ENCODE measurements at places on chromosomes 7 and 10.

- DNase-seq: no peak
These were observed 943.8 kb downstream of the TYW1 start for GRCh38 chr7:67940400-67940799.

- DNase-seq: no peak
These were observed 132.9 kb downstream of the OAT start for GRCh38 chr10:124285587-124286527.

DNA sequence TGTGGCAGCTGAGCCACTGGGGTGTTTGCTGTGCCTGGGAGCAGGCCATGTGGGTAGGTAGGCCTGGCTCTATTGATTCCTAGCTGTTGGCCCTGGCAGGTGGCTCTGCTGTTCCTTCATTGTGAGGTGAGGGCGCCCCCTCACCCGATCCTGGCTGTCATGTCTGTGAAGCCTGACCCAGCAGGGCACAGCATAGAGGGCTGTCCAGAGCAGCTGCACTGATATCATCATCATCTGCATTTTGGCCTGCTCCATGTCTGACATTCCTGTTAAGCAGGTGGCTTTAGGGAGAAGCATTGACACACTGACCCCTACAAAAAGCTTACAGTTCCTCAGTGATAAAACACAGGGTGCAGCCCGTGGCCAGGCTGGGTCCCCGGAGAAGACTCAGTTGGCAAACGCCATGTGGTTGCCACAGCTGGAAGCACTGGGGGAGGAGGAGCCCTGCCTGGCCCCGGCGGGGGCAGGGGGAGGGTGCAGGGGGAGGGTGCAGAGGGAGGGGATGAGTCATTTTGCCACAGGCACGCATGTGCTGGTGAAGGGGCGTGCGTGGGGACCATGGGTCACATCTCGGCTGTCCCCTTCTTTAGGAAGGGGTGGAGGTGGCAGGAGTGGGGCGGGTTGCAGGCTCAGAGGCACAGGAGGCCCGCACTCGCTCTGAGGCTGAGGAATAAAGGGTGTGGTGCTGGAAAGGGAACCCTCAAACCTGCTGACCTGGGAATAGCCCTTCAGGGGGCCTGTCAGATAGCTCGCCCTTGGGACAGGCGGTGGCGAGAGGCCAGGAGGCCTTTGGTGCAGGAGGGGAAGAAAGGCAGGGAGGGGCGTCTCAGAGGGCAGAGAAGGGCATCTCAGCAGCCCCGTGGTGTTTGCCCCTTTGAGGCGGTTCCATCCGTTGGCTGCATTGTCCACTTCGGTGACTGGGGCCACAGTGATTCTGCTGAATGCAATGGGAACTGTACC, 31.6 kb downstream of the IKZF1 start:
- DNase-seq: no peak

DNA sequence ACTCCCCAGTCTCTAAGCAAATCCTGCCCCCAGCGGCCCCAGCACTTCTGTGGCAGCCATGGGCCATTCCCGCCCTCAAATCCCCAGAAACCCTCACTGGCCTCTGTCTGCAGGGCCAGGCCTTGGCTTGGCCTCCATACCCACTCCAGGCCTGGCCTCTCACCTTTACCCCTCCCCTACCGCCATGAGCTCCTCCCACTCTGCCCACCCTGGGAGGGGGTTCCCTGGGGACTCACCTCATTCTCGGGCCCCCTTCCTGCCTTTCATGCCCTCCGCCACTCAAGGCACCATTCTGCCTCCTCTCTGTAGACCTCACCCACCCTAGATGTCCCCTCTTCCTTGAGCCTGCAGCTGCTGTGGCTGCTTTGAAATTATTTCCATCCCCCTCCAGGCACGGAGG, 41.0 kb downstream of the PRF1 start:
- no peak for DNase-seq

DNA sequence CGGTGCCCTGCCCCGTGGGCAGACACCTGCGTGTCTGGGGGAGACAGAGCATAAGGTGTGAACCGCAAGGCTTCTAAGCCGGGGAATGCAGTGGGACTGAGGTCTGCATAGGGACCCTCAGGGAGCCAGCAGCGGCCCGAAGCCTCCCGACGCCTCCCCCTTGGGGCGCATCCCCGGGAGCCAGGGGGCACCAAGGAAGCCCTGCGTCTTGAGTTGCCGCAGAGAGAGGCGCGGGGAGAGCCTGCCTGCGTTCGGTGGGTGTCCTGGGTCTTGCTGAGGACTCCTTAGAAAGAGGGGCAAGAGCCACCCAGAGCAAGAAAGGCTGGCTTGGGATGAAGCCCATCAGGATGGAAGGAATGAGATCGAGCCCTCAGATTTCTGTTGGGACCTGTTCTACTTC, 18.2 kb upstream of the UNCX start:
- DNase-seq: no peak

DNA sequence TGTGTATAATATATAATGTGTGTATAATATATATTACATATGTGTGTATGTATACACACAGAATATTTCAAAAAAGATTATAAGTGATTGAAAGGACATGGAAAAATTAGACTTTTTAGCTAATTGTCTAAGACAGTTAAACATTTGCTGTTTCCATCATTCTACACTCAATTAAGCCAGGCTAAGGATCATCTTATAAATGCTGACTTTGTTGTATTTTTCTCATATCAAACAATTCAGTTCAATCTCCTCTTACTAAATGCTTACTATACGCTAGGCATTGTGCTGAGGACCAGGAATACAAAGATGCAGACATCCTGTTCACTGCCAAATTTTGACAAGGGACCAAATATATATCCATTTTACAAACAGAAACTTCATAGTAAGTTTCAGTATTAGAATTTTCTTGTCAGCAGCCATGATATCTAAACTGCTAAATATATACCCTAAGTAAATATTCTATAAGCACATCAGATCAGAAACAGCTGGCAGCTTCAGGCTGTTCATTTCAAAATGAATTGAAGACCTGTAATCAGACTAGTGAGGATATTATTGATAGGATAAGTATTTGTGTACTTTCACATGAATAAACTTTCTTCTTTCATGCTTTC, 10.3 kb upstream of the LRRN3 start:
- no peak for DNase-seq

GRCh38 chr10:118907051-118907450, 122.5 kb upstream of the NANOS1 start:
- no peak for DNase-seq

- DNase-seq: no peak
These were observed 133.1 kb upstream of the PPP1R3A start for GRCh38 chr7:114051871-114052331.

GRCh38 chr7:132077971-132078685, 498.1 kb downstream of the PLXNA4 start:
- DNase-seq: peak; percentile 28

DNA sequence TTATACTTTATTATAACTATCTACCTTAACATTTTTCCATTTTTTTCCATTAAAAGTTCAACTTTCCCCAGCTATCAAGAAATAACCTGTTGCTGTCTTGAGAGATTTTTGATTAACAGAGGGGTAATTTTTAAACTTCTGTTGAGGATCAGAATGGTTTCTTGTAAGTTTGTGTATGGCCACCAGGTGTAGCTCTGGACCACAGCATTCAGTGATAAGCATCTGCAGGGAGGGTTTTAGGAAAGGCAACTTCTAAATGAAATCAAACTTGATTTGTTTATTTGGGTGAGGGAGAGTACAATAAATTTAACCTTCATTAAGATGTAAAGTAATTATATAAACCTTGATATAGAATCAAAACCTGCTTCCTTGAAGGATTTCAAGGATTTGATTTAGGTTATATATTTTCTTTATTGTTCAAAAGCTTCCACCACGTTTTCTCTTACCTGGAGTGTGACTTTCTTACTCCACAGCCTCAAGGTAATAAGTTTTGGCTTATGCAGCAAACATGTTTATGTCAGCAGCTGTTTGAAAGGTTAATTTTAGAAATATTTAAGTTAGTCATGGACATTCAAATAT, 153.3 kb downstream of the STK31 start:
- peak; percentile 52 for DNase-seq

- no peak for DNase-seq
These were observed 41.8 kb upstream of the FIGNL1 start for GRCh38 chr7:50491943-50492342.

DNA sequence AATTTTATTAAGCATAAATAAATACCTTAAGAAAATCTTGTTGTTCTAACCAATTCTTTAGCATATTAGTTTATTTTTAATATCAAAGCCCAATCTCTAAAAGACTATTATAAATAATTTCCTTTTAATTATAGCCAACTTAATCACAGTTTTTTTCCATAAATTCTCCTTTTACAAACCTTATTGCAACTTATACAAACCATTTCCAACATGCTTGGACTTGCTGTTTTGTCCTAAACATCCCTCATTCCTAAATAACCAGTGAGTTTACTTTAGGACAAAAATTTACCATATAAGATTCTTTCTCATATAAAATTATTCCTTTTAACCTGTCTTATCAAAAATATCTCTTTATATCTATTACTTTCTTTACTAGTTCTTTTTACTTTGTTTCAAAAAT, 25.2 kb upstream of the LSM8 start:
- peak; percentile 21 for DNase-seq

GRCh38 chr7:31858055-31858454, 171.0 kb downstream of the PPP1R17 start:
- no peak for DNase-seq

DNA sequence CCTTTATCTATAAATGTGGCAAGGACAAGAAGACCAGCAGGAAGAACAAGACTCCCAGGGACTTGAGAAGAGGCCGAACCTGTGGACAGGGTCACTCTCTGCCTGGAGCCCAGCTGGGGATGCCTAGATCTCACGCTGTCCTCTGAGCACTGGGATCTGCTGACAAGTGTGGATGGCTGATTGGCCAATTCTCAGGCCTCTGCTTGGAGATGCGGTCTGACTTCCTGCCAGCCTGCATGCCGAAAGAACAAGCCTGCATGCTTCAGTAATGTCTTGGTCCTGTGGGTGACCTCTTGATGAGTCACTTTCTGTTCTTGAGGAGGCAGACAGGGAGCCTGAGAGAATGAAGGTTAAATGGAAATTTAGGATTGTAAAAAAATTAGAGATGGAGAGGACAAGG, 84.7 kb downstream of the TMEM178B start:
- DNase-seq: peak; percentile 98

GRCh38 chr10:11227103-11227502, 209.4 kb downstream of the CELF2 start:
- no peak for DNase-seq

GRCh38 chr10:48636901-48637300, 32.0 kb upstream of the ARHGAP22 start:
- DNase-seq: no peak

DNA sequence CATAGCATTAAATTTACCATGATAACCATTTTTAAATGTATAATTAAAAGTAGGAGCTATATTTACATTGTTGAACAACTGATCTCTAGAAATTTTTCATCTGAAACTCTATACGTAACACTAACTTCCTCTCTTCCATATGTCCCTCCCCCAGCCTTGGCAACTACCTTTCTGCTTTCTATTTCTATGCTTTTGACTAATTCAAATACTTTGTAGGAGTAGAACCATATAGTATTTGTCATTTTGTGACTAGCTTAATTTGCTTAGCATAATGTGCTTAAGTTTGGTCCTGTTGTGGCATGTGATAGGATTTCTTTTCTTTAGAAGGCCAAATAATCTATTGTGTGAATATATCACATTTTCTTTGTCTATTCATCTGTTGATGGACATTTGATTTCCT, 225.3 kb upstream of the POT1 start:
- no peak for DNase-seq

DNA sequence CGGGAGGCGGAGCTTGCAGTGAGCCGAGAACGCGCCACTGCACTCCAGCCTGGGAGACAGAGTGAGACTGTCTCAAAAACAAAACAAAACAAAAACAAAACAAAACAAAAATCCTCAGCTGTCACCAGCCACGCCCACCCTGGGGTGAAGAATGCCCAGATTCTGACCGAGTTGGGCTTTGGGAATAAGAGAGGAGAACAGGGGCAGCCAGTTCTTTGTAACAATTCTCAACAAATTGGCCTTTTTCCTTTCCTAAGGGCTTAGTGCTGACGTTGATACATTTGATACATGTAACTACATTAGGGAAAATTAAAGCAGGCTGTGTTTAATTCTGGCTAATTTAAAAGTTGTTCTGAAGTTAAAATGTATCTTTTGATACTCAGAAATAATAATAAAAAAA, 121.0 kb downstream of the EPC1 start:
- no peak for DNase-seq

DNA sequence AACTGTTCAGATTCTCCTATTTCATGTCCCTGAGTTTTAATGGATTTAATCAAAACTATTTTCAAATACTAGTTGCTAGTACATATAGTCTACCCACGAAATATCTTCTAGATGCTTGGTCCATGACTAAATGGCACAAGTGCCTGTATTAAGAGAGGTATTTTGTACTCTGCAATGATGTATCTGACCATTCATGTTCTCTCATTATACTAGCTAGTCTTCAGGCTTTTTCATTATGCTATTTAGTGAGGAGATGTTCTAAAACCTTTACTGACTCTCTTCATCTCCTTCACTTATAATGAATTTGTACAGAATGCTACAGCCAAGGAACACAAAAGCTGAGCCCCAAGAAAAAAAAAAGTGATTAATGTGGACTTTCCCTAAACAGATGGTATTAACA, 222.5 kb downstream of the AHR start:
- DNase-seq: peak; percentile 45

GRCh38 chr7:87596696-87597095, 4.0 kb downstream of the ABCB1 start:
- DNase-seq: no peak

DNA sequence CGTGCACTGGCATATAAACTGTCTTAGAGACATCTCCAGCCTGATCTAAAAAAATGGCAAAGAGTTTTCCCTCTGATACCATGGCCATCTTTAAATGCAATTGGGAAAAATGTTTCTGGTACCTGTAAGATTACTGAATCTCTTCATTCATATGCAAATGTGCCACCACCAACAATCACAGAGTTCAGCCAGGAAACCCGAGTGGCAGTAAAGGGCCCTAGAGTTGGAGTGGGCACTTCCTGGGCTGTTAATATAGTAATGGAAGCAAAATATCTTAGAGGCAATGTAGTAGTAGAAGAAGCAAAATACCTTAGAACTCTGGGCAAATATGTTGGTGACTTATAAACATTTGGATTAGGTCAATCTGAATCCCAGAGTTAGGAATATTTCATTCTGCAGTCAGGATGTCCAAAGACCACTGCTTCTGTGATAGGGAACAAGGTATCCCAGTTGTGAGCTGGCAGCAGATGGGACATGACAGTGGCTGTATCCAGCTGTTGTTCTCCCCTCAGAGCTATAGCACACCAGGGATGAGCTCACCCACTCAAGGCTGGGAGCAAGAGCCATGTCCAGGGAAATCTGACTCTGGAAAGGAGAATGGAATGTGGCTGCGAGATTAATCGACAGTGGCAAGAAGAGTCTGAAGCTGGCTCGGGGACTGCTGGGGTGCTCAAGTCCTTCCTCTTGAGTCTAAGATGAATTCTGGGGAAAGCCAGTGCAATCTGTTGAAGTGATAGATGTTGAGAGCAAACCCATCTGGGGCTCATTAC, 332.1 kb downstream of the PHTF2 start:
- no peak for DNase-seq

- no peak for DNase-seq
These were observed 146.0 kb upstream of the STEAP4 start for GRCh38 chr7:88452646-88453045.

GRCh38 chr7:108079648-108080591, 50.2 kb downstream of the LAMB4 start:
- DNase-seq: peak; percentile 93
